RCC 7860 (cell line): ENCODE measurements at places on chromosomes 5 and 9.

GRCh38 chr5:146772881-146773466, 105.6 kb downstream of the PPP2R2B start:
- DNase-seq: no peak

DNA sequence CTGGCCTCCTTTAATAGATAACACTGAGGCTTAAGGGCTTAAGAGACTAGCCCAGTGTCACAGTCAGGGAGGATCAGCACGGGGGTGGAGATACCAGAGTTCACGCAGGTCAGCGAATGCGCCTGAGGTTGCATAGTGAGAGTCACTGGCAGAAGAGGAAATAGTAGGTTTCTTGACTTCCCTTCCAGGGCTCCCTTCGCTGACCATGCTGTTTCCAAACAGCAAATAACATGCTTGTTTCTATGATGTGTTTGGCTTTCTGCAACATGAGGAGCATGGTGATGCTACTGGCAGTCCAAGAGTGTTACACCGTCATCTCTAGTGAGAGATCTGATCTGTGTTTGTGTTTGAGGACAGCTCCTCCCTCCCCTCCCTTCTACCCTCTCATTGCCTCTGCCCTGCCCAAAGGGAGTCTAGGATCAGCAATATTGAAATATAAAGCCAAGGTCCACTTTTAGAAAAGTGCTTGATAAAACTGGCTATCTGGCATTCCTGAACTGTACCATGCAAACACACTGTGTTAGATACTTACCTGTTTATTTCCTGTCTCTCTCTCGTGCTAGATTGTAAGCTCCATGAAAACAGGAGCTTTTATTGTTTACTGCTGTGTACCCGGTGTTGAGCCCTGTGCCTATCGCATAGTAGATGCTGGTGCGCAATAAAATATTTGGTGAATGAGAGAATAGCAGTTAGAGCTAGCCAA, 12.3 kb downstream of the TLE4 start:
- DNase-seq: no peak

- no peak for DNase-seq
These were observed 458.8 kb downstream of the ICE1 start for GRCh38 chr5:5881294-5881693.

- no peak for DNase-seq
These were observed 76.0 kb downstream of the ARL15 start for GRCh38 chr5:54234304-54234933.

DNA sequence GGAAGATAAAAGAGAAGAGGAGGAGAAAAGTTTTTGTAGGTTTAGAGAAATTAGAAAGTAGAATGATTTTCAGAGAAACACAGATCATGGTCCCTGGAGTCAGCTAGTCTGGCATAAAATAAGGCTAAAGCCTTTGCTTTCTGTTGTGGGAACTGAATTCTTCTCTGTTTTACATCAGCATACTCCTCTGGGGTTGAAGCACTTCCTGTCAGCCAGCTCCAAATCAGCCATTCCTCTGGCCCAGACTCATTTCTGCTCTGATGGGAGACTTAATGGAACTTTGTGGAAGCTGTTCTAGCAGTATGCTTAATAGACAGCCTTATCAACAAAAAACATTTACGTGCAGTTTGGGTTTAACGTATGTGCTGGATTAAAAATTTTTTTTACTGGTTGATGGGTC, 143.2 kb downstream of the HMHB1 start:
- no peak for DNase-seq

DNA sequence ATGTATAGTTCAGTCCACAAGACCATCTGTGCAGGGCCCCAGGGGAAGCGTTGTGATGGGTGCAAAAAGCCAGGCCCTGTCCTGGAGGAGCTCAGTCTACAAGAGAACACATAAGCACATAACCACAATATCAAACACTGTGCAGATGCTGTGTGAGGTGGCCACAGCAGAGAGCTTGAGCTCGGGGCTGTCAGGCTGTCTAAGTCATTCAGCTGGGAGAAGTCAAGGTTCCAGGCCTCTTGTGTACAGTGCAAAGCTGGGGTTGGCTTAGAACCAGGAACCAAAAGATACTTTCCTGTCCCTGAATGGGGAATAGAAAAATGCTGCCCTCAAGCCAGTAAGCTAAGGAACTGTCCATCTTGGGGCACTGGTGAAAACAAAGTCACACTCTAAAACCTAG, 75.0 kb downstream of the PRDM6 start:
- no peak for DNase-seq

- DNase-seq: no peak
These were observed 104.2 kb upstream of the HMHB1 start for GRCh38 chr5:143707806-143708205.

DNA sequence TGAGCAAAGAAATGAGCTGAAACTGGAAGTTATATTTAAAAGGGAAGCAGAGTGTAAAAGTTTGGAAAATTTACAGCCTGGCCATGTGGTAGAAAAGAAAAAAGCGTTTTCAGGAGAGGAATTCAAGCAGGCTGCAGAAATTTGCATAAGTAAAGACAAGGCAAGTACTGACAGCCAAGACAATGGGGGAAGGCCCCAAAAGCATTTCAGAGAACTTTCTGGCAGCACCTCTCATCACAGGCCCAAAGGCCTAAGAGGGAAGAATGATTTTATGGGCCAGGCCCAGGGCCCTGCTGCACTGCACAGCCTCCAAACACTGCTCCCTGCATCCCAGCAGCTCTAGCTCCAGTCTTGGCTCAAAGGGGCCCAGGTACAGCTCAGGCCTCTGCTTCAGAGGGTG, 169.7 kb downstream of the GLIS3 start:
- no peak for DNase-seq

- DNase-seq: peak; percentile 35
These were observed 219.2 kb downstream of the TRPM3 start for GRCh38 chr9:70902171-70902570.

DNA sequence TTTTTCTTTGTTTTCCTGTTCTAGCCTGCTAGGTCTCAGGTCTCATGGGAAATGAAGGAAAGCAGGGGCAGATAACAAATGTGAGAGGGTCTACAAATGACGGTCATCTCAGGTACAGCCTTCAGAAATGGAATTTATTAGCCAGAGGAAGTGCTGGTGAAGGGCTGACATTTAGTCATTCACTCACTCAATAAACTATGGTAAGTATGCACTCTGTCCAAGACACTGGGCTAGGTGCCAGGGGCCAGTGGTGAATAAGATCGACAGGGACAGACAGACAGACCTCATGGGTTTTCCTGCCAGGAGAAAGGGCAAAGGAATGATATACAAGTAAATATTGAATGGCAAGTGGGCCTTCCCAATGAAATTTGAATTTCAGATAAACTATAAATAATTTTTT, 6.3 kb downstream of the PDE6A start:
- peak; percentile 97 for DNase-seq

GRCh38 chr5:73380041-73380440, 68.5 kb downstream of the FOXD1 start:
- DNase-seq: no peak

DNA sequence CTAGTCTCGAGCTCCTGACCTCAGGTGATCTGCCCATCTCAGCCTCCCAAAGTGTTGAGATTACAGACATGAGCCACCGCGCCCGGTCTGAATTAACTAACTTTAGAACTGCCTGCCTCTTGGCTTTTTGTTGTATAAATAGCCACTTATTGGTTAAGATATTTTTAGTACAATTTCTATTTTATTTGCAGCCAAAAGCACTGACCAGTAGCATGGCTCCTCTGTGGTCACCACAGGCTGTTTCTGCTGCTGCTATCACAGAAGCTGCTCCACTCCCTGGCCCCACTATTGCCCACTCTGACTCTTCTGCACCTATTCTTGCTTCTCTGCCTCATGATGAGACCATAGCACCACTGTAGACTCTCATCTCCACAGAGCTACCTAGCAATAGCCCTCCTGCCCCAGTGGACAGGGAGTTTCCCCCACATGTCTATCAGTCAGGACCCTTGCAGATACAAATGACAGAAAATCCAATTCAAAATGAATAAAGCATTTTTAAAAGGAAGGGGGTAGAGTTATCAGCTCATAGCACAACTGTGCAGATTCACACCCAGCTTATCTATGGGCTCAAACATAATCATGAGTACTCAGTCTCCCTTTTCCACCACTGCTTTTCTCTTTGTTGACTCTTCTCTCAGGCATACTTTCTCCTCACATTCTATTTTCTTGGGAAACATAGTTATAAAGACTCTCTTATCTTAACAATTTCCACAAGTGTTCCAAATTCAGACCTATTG, 151.8 kb upstream of the EPB41L4A start:
- DNase-seq: no peak

- no peak for DNase-seq
These were observed 3.7 kb downstream of the OTULIN start for GRCh38 chr5:14668181-14668591.

- DNase-seq: no peak
These were observed 166.4 kb upstream of the MVB12B start for GRCh38 chr9:126160067-126160853.

GRCh38 chr9:115192835-115193525, 75.0 kb upstream of the TNC start:
- DNase-seq: no peak

DNA sequence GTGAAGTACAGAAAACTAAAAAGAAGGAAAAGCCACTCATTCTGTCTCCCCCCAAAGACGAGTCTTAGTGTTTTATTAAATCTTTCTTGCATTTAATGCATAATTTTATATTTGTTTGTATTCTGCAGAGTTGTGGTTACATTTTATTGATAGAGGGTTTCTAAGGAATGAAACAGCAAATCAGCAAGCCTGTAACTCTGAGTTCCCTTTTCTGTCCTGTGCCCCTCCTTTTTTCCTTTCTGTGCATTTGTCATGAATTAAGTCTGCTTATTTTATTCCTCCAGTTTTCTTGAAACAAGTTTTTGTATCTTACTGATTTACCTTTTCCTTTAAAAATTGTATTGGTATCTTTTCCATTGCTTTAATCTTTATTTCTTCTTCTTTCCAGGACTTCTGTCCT, 132.8 kb downstream of the MUSK start:
- DNase-seq: no peak

DNA sequence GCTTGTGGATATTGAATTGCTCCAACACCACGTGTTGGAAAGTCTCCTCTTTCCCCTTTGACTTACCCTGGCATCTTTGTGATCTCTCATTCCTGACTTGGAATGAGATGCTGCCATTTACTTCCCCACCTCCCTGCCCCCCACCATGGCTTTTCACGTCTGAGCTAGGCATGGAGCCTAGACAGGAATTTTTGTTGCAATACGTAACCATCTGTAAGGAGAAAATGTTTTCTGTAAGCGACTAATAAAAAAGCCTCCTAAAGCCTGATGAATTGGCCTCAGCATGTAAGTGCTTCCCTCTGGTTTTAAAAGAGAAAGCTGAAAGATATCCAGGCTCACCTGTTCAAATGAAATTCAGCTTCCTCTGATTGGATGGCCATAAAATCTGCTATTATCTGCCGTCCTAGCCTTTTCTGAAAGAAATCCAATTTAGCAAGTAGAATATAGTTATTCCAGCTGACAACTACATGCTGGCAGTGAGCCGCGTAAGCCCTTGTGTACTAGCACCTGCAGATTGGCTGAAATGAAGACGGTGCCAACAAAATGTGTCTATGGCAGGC, 200.1 kb downstream of the NSG2 start:
- no peak for DNase-seq

GRCh38 chr9:92616655-92617111, 53.2 kb downstream of the IPPK start:
- no peak for DNase-seq

DNA sequence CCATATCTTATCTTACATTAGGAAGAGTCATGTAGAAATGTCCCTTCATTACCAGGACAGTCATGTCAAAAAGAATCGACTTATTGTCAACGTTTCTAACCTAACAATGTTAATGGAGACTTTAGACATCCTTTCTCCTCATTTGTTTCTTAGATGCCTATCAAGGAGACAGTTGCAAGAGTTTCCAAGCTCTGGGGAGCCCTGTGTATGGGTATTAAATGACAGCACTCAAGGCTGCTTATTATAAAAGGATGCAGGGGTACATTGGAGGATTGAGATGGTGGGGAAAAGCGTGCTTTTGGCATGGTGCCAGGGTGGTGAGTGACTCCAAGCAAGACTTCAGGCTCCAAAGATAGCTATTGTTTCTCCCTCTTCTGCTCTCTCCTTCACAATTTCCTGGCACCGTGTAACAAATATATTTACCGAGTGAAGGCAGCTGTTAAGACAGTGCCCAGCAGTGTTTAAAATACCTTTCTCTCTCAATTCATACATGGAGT, 461.3 kb upstream of the CLINT1 start:
- DNase-seq: no peak

GRCh38 chr5:40017135-40017534, 592.4 kb upstream of the DAB2 start:
- DNase-seq: no peak

DNA sequence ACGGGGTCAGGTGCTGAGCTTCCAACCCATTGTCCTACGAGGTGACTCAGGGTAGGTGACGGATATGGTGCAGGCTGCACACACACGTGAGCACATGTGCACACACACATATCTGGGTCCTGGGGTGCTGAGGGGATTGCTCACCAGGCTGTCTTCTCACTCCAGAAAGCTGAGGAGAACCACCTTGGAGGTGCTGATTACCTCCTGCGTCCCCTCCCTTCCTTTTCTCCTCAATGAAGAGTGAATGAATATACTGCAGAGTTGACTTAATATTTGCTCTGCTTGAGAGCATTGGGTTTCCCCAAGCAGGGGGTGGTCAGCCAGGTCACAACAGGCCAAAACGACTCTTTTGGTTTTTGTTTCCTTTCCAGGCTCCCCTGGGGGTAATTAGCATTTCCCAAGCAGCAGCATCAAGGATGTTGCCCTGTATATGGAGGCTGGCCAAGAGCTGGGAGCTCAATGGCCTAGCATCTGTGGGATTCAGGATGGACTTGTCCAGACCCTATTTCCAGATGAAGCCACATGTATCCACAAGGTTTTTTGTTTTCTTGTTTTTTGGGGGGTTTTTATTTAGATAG, 49.7 kb downstream of the PDZD2 start:
- DNase-seq: no peak

- no peak for DNase-seq
These were observed 89.8 kb downstream of the CD180 start for GRCh38 chr5:67106626-67107342.

DNA sequence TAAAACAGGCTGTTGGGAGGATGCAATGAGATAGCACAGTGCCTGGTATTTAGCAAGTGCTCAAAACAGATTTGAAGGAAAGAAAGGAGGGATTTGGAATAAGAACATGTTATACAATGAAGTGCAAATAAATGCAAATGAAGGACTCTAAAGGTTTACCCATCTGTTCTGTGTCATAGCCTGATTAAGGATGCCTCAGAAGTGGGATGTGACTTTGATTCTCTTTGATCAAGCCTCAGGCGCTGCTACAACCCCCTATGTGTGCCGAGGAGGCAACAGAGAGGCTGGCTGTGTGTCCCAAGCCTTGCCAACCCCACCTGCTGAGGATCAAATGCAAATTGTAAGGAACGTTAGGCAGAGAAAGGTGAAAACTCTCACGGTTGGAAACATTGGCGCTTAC, 27.2 kb downstream of the GGTA1 start:
- no peak for DNase-seq

DNA sequence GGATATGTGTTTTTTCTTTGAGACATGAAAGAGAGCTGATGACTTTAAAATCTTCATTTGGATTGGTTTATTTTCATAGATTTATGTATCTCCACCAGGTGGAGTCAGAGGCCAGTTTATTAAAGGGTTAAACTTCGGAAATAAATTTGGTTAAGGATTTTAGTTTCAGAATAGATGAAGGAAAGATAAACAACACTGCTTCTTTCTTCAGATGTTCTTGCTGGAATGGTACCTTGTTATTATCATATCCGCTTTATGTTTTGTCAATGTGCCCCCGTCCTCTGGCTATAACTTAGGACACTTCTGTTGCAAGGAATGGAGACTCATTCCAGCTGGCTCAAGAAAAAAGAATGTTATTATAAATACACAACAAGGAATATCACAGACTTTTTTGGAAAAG, 81.2 kb downstream of the ALDH1A1 start:
- DNase-seq: peak; percentile 48

- DNase-seq: no peak
These were observed 107.6 kb downstream of the FGF1 start for GRCh38 chr5:142578161-142578830.
